Left forelimb (tissue), 1 donor: ENCODE measurements at places on chromosomes 13 and 19.

- no peak for DNase-seq
These were observed 20.5 kb downstream of the SMARCA4 start for GRCh38 chr19:10981252-10981895.

- DNase-seq = peak; percentile 86
These were observed 12.5 kb upstream of the ACTN4 start for GRCh38 chr19:38634757-38635482.

GRCh38 chr19:45467456-45468158, at the start of gene FOSB:
Gene FOSB, plus strand, starts transcription at chr19:45467996. Its CDS starts 591 bp downstream, at chr19:45468587.
- peak; percentile 98 for DNase-seq

DNA sequence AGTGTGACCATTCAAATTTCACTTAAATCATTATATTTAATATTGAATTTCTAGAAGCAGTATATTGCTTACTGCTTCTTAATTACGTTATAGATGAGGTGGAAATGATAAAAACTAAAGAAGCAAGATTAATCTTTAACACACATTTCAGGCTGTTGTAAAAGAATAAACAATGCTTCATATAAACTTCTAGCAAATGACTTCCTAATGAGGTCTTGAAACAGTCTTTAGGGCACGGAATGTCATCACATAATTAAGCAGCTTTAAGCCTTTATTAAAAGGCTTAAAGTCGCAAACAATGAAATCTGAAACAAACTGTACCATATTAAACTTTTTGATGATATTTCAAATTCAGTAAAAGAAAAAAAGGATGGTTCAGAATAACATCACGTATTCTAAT, 1.9 kb downstream of the SLITRK6 start:
- no peak for DNase-seq

- DNase-seq = no peak
These were observed 1.1 kb upstream of the SH2D3A start for GRCh38 chr19:6768236-6768785.

DNA sequence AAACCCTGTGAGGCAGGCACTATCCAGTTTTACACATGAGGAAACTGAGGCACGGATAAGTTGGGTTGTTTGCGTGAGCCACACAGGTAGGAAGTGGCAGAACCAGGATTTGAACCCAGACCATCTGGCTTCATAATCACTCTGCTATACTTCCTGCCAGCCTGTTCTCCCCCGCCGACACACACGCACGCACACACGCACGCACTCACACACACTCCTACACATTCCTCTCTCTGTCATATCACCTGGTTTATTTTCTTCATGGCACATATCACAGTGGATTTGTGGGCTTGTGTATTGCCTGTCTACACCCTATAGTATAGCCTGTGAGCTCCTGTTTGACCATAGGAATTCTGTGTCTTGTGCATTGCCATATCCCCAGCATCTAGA, 140.0 kb downstream of the SIPA1L3 start:
- DNase-seq = no peak

GRCh38 chr19:23901360-23901759, 13.3 kb upstream of the ZNF726 start:
- no peak for DNase-seq

DNA sequence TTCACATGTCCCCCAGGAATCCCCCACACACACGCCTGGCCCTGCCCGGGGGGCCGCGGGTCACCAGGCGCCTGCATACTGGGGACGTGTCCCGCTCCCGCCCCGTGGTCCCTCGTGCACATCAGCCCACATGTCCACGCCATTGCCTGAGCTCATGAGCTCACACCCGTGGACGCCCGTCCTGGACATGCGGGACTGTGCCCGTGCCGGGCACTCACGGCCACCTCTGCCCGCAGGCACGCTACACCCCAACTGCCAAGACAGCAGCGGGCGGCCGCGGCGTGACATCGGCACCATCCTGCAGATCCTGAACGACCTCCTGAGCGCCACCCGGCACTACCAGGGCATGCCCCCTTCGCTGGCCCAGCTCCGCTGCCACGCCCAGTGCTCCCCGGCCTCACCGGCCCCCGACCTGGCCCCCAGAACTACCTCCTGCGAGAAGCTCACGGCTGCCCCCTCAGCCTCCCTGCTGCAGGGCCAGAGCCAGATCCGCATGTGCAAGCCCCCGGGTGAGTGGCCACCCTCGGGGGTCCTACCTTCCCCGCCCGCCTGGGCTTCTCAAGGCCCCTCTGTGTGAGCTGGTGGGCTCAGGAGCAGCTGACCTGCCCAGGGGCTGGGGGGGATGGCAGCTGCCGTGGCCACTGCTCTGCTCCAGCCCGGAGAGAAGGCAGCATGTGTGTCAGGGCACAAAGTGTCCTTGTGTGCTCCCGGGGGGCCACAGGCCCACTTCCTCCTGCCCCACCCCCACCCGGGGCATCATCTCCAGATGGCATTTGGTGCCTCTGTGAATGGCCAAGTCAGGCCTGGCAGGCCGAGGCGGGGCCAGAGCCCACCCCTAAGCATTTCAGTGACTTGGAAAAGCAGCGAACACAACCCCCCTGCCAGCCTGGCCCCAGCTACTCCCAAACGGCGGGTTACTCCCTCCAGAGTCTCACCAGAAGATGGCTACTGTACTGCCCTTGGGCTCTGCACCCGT, 7.1 kb downstream of the MIDN start:
- DNase-seq = no peak

DNA sequence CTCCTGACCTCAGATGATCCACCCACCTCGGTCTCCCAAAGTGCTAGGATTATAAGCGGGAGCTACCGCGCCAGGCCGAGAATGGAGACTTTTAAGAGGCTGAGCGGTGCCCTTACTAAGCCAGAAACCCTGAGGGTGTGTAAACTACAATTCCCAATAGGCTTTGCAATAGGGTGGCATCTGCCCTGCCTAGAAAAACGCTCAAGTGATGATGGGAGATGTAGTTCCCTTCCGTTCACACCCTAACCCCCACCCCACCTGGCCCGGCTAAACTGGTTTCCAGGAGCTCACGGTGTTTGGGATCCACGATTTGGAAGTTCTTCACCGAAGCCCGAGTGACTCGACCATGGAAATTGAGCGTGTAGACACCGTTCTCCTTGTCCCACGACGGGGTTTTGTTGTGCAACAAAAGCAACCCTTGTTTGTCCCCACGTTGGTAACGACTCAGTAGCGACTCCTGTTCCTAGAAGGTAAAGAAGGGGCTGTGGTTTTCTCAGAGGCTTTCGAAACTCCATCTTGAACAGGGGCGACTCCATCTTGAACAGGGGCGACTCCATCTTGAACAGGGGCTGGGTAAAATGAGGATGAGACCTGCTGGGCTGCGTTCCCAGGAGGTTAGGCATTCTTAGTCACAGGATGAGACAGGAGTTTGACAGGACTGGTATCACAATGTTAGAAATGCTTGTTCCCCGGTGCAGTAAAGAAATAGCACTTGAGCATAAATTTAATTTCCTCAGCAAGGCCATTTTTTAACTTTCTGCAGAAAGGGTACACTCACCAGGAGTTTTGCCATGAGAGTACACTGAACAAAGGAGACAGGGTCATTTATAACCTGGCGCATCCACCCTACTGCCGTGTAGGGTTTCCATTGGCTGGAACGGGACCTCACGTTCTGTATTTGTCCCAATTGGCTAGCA, 9.8 kb downstream of the PPP1R15A start:
- no peak for DNase-seq

DNA sequence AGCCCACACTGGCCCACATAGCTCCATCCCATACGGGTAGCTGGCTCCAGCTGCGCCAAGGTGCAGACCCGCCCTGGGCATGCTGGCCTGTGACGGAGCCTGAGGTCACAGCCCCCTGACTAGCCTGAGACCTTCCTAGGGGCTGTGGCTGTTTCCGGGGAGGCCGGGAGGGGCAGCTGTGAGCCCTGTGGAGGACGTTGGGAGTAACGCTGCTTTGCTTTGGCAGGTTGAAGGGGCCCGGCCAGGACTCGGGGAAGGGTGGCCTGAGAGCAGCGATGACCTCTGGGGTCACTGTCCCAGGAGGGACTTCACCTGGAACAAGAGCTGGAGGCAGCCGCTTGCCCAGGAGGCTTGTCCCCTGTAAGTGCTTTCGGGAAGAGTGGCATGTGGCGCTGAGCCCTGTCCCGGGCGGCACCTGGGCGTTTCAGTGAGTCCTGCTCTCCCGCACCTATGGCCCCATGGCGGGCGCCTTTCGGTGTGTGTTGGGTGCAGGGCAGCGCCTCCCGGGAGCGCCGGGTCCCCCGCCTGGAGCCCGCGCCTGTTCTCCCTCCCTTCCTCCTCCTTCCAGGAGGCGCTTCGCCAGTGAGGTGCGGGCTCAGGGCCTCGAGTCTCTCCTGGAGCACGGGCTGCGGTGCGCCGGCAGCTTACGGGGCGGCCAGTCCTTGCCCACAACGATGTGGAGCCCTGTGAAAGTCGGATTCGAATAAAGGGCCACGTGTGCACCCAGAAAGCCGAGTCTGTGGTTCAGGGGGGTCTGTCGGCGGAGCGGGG, 1.1 kb upstream of the FAM174C start:
- DNase-seq = no peak

GRCh38 chr19:30227661-30228112, 144.5 kb upstream of the ZNF536 start:
- DNase-seq = peak; percentile 86

GRCh38 chr13:33278913-33279312, 6.6 kb downstream of the STARD13 start:
- DNase-seq = no peak

DNA sequence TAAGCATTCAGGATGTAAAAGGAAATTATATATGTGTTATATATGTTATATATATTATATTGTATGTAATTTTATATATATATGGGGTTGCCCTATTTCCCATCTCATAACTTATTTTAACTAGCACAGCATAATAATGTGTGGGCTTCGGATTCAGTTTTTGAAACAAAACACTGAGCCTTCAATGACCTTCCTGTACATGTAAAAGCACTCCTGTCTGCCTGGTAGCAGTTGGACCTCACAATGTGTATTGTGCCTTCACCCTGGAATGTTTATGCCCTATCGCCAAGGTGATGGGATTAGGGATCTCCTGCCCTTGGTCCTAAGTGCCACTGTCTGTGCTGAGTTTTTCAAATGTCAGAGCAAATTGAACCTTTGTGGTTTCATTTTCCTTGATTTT, 968.8 kb downstream of the TUBA3C start:
- DNase-seq = no peak

GRCh38 chr19:4686700-4687099, 16.6 kb upstream of the MYDGF start:
- no peak for DNase-seq

DNA sequence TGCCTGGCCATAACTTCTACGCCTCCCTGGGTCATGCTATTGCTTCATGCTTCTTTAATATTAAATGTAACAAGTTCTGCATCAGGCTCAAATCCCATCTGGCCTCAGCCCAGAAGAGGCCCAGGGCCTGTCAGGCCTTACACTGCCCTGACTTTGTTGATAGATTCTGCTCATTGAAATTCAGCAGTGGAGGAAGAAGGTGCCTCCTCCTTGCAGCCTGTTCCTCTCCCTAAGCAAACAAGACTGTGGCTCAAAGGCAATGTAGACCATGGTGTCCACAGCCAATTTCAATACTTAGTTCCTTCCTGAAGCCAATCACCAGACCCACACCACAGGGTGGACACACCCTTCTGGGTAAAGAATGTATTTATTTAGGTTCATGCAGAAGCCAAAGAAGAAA, 59.4 kb downstream of the LACC1 start:
- no peak for DNase-seq

- no peak for DNase-seq
These were observed 9.9 kb downstream of the LRFN1 start for GRCh38 chr19:39310558-39311311.

DNA sequence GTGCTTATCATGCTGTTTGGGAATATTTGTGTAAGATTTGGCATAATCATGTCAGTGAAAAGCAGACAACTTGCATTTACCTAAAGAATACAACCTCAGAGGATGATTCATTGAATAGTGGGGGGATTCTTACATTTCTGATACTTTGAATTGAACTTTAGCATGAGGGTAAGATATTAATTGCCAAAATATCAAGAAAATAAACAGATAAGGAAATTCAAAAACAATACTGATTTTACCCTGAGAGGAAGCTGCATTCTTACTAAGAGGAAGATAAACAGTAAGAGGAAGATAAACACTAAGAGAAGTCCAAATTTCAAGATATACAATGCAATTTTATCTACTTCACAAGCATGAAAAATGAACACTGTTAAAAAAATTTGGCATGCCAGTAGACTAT, 2564.3 kb upstream of the PCDH20 start:
- DNase-seq = no peak

DNA sequence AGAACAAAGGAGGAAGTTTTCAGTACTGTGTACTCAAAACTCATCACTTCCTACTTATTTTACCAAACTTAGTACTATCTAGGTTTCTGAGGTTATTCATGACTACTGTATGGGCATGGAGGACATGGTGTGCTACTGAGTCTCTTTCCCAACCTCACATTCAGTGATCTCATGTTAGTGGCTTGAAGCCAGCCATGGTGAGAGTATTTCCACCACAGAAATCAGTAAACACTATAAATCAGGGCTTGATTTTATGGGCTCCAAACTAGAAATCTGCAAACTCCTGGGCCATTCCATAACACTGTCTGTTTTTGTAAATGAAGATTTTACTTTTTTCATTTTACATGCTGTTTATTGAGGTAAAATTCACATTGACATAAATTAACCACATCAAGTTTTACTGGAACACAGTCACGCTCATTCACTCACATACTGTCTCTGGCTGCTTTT, 19.7 kb downstream of the MED26 start:
- DNase-seq = no peak

DNA sequence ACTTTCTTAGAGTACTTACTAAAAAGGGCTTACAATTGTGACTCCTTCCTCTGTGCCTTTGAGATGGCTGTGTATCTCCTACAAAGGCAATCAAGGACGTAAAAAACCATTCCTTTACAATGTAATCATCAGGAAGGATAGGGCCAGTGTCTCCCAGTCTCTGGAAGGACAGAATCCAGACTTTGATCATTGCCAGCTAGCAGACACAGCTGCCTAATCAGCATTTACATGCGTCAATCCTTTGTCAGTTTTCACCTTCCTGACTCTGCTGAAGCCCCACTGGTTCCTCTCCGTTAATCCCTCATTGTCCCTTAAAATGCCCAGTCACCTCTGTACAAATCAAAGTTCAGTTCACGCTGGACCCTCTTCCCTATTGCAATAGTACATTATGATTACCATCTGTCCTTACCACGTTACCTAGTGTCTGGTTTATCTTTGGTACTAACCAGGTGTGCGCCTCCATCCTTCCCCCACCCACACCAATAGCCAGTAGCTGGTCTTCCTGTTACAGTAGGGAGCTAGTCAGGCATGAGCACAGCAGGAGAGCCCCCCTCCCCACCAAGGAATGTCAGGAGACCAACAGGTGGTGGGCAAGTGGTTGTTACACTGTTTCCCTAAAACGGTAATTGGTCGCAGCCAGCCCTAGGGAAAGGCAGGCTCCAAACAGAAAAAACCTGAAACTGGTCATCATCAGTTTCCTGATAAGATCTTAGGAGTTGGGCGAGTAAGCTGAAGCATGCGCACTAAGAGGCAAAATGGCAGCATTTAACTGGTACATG, 49.7 kb downstream of the TGDS start:
- DNase-seq = no peak

DNA sequence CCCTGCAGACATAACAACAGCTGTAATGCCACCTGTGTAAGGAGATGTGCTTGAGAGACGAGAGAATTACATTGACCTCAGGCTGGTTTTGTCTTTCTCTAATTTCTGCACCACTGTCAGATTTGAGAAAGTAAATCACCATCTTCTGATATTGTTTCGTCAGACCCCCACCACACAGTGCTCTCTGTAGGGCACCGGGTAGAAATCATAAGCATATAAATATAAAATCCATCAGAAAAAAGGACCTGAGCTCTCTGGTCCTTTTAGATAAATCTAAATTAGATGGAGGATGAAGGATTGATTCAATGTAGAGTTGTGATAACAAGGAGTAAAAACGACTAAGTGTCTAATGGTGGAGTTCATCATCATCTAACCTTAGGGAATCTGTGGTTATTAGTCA, 1981.0 kb upstream of the PRR20A start:
- DNase-seq = no peak

GRCh38 chr13:32881074-32881776, 135.0 kb upstream of the KL start:
- DNase-seq = no peak
